ENCODE measurements at places on chromosomes 7 and 10.

DNA sequence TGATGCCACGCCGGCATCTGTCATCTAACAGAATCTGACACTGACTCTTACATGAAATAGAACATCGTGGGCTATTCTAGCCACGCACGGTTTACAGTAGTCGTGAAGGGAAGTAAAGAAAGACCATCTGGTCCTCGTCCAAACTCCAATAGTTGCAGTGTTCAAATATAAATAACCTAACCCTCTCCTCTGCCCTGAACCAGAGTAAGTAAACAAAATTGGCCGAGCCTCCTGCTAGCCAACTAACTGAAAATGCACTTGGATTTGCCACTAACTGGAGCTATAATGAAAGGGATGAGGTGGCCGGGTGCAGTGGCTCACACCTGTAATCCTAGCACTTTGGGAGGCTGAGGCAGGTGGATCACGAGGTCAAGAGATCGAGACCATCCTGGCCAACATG, 29.5 kb upstream of the ZC3HAV1L start:
- DNase-seq = no peak

DNA sequence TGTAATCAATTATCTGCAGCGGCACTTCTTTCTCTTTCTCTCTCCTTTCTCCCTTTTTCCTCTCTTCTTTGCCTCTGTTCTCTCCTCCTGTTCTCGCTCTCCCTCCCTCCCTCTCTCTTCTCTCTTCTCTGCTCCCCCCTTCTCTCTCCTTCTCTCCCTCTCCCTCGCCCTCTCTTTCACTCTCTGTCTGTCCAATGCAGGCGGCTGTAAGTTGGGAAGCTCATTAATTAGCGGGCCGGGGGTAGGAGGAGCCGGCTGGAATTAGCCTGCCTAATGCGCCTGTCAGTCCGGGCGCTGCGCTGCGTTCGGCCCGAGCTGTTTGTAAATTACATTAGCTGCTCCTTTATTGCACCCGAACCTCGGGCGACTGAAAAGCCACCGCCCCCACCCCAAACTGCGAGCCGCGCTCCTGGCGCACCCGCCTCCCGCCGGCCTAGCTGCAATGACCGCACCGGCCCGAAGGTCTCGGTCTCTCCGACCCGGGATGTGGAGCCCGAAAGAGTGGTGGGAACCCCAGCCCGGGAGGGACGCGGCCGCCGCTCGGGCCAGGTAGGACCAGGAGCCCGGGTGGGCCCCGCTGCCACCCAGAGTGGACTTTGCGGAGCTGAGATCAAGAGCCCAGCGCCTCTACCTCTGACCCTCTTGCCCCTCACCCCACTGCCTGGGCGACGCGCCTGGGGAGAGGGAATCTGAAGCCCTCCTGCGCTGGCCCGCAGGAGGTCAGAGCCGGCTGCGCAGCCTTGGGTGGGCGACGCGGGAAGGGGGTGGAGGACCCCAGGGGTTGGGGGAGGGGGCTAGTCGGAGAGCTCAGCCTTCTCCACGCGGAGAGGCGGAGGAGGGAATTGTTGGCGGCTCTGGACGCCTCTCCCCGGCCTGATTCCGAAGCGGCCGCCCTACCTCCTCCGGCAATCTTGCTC, at the start of gene LBX1:
TSS of gene LBX1 (minus strand) at position 198 of the 917 bp plus-strand sequence. CDS start 648 bp downstream, outside the sequence.
- DNase-seq = no peak

GRCh38 chr7:125547505-125547904, 617.9 kb upstream of the POT1 start:
- no peak for DNase-seq

- peak; percentile 67 for DNase-seq
Measured at GRCh38 chr7:66055321-66055956, 20.2 kb upstream of the ASL start.

DNA sequence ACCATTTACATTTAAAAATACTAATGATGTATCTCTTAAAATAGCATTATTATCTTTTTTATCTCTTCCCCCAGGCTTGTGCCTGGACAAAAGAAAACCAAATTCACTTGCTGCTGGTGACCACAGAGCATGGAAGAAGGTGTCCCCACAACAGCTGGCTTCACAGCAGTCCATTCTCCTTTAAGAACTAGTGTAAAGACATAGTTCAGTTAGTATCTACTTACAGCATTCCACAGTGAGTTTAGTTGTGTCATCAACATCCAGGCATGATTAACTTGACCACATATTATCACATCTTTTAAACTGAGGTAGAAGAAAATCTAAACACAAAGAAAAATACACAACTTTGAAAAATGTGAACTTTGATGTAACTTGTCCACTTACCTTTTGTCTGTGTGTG, 55.0 kb downstream of the LRRC17 start:
- no peak for DNase-seq

DNA sequence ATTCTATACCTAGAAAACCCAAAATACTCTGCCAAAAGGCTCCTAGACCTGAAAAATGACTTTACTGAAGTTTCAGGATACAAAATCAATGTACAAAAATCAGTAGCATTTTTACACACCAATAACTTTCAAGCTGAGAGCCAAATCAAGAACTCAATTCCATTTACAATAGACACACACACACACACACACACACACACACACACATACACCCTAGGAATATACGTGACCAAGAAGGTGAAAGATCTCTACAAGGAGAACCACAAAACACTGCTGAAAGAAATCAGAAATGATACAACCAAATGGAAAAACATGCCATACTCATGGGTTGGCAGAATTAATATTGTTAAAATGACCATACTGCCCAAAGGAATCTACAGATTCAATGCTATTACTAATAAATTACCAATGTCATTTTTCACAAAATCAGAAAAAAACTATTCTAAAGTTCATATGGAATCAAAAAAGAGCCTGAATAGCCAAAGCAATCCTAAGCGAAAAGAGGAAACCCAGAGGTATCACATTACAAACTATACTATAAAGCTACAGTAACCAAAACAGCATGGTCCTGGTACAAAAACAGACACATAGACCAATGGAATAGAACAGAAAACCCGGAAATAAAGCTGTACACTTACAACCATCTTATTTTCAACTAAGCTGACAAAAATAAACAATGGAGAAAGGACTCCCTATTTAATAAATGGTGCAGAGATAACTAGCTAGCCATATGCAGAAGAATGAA, 122.0 kb downstream of the MICU1 start:
- DNase-seq = no peak

DNA sequence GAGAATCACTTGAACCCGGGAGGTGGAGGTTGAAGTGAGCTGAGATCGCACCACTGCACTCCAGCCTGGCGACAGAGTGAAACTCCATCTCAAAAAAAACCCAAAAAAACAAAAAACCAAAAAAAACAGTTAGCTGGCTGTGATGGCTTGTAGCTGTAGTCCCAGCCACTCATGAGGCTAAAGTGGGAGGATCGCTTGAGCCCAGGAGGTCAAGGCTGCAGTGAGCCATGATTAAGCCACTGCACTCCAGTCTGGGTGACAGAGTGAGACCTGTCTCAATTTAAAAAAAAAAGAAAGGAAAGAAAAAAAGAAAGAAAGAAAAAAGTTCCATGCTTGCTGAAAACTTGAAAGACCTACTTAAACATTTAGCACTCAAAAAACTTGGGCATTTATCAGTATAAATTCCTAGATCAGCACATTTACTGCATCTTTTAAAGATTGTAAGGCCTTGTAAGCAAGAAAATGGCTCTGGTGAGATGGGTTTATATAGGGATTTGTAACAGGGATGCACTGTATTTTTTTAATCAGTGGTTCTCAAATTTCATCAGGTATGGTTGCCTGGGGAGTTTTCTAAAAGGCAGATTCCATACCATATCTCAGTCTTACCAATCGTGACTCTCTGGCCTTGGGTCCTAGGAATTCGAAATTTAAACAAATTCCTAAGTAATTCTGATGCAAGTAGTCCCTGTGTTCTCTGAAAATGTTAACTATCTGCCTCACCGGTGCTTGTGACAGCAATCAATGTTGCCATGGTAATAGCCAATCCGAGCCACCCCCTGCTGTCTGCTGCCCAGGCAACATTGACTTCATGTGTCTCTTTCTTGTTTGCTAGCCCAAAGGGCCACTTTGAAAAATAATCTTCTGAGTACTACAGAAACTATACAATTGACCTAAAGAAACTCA, 11.5 kb upstream of the NT5C2 start:
- DNase-seq = no peak

GRCh38 chr7:1713502-1714484, 43.7 kb downstream of the ELFN1 start:
- DNase-seq = no peak

GRCh38 chr7:45624392-45624760, 50.2 kb downstream of the ADCY1 start:
- DNase-seq = no peak

DNA sequence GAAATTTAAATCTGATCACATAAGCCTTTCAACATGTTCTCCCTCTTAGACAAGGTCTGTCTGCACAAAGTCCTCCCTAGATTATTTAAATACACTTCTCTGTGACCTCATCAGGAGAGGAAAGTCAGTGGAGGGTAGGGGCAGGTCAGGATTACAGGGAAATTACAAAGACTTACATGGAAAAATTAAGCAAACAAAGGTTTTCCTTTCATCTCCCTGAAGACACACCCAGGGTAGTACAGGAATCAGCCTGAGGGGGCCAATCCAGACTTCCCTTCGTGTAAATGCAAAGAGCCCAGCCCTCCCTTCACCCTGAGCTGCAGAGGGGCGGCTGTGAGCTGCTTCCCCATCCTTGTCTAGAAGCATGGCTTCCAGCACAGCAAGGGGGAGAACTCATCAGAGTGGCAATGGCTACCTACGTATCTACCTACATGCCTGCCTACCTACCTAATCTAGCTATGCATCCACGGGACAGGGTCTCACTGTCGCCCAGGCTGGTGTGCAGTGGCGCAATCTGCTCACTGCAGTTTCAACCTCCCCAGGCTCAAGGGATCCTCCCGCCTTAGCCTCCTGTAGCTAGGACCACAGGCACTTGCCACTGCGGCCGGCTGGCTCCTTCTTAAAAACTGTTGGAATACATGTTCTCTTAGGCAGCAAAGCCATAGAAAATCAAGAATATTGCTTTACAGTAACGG, 33.2 kb downstream of the PITRM1 start:
- no peak for DNase-seq

DNA sequence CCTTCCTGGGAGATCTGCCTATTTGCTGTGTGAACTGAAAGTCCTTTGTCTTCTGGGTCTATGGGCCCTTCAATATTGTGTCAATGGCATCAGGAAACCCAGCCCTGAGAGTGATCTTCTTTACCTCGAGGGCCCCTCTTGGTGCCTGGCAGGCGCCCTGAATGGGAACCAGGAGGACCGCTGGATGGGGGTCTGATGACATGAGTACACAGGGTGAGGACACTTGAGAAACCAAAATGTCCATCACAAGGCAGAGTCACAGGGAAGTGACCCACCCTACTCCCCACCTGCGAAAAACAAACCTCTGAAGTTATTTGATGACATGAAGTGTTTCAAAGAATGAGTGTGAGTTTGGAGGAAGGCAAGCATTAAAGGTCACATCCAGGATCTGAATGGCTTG, 17.3 kb downstream of the SFTPA1 start:
- DNase-seq = no peak

DNA sequence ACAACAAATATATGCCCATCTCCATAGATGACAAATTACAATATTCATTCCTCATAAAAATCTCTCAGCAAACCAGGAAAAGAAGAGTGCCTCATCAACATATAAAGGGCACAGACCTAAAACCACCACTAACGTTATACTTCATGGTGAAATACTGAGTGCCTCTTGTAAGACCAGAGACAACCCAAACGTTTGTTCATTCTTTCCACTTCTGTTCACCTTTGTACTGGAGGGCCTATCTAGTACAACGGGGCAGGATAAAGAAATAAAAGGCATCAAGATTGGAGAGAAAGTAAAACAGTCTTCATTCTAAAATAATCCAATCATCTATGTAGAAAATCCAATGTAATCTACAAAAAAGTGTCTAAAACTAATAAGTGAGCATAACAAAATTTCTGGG, 79.1 kb downstream of the LARP4B start:
- no peak for DNase-seq

- no peak for DNase-seq
Measured at GRCh38 chr10:131655101-131655849, 245.5 kb upstream of the PPP2R2D start.

DNA sequence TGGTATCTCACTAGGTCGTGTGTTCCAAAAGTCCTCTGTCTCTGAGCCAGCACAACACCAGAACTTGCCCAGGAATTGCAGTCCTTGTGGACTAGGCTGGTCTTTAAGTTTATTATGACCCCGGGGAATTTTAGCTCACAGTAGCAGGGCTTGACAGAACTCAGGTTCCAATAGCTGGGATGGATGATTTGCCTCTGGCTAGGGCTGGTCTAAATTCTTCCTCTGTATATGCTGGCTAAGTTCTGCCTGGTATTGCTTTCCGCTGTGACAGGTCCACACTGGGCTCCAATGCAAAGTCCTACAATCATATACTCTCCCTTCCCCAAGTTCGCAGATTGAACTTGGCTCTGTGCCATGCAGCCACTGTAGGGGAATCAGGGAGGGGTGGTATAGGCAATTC, 52.5 kb downstream of the FAS start:
- DNase-seq = no peak

- no peak for DNase-seq
Measured at GRCh38 chr10:13046851-13047528, 45.5 kb upstream of the CCDC3 start.

DNA sequence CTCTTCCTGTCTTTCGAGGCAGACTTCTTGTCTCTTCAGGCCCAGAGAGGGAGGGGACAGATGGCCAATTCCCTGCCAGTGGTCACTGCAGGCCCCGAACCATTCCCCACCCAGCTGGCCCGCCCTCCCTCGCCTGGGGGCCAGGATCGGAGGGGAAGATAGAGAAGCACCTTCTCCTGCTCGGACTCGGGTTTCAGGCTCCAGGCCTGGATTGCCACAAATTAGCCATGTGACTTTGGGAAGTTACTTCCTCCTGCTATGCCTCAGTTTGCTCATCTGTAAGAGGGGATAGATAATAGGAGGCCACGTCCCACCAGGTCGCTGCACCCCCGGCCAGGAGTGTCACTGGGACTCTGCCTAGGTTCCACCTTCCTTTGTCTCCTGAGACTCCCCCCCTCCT, 24.8 kb upstream of the PPP2R2D start:
- DNase-seq = no peak

DNA sequence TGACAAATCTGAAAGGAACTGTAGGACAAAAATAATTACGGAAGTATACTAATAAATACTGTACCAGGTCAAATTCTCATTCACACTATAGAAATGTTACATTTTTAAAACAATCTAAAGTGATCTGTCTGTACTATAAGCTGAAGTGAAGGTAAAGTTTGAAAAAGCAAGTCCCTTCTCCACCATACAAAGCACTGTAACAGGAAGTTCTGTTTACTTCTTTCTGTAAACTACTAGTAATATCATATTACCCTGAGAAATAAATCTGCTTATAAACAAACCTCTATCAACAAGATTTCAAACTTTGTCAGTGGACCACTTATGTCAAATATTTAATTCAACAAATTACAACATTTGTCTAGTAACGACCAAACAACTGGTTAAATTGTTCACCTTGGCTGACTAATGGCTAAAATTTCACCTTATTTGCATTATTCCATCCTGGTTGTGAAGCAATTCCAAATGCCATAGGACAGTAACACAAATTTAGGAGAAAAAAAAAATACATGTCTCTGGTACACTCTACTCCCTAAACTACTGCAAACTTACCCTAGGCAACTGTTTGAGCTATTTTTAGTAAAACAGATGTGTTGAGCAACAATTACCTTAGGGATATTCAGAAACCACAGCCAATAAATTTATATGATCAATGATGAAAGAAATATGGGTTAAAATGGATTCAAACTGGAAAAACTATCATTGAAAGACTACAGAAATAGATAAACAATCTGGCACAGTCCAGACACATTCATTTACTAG, 126.0 kb downstream of the NRBF2 start:
- DNase-seq = no peak

GRCh38 chr10:33237736-33238624, 96.5 kb downstream of the NRP1 start:
- DNase-seq = no peak

- DNase-seq = no peak
Measured at GRCh38 chr10:92126100-92126650, 164.7 kb downstream of the CPEB3 start.

Measured in GM12865 (cell line).